Mesendoderm (in vitro differentiated cells): ENCODE measurements at places on chromosomes 16 and 17.

DNA sequence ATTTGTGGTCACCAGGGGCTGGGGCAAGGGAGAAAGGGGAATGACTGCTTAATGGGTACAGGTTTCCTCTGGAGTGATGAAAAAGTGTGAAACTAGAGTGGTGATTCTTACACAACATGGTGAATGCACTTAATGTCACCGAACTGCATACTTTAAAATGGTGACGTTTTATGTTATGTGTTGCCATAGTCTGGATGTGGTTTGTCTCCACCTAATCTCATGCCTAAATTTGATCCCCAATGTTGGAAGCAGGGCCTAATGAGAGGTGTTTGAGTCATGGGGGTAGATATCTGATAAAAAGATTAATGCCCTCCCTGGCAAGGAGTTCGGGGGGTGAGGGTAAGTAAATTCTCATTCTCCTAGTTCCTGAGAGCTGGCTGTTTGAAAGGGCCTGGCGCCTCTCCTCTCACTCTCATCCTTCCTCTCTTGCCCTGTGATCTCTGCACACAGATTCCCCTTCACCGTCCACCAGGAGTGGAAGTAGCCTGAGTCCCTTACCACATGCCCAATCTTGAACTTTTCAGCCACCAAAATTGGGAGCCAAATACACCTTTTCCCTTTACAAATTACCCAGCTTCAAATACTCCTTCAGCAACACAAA lies 15.3 kb downstream of the XPO6 start:
- DNase-seq: no peak

DNA sequence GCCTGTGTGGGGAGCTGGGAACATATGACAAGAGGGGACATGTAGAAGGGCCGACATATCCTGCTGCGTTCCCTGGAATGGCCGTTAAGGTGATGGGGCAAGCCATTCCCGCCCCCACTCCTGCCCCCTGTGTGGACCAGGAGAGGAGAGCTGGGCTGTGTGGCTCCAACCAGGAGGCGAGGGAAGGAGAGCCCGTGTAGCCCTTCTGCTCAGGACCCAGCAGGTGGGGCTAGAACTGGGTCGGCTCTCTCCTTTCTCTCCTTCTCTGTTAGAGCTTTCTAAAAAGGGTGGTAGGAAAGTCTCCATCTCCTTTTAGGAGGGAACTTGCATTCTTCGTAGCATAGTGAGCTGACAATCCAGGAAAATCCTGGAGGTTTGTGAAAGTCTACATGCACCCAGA lies 12.8 kb downstream of the SPHK1 start:
- no peak for DNase-seq

DNA sequence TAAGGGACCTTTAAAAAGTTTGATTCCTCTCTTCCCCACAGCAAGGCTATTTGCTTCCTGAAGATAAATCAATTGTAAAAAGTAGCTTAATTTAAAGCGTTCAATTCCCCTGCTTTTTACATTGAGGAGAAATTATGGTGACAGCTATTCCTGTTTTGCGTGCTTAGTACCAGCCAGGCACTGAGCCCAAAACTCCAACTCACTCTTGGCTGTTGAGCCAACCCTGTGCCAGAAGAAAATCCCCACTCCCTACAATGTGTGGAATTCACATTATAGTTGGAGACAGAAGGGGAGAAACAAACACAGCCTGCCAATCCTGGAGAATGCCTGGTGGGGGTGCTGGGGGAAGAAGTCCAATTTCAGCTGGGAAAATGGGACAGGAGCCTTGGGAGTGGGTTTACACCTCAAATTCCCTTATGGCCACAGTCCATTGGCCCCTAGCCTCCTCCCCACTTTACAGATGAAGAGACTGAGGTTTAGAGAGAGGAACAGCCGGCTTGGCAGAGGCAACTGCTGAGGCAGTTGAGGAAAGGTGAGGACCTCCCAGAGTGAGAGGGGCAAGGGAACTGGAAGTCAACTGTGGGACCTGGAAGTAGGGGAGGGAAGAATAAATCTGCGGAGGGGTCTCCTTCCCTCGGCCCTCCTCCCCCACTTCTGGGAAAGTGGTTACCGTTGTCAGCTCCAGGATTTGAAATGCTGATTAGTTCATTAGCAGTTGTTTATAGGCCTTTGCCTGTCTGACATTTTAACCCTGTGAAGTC lies 26.1 kb downstream of the CDH1 start:
- DNase-seq: peak; percentile 68

GRCh38 chr17:43803758-43804157 lies 23.5 kb downstream of the CFAP97D1 start:
- DNase-seq: peak; percentile 32

- no peak for DNase-seq
Measured at GRCh38 chr16:48822431-48822830, 212.5 kb upstream of the N4BP1 start.

- no peak for DNase-seq
Measured at GRCh38 chr17:30559656-30560055, 82.4 kb downstream of the GOSR1 start.

DNA sequence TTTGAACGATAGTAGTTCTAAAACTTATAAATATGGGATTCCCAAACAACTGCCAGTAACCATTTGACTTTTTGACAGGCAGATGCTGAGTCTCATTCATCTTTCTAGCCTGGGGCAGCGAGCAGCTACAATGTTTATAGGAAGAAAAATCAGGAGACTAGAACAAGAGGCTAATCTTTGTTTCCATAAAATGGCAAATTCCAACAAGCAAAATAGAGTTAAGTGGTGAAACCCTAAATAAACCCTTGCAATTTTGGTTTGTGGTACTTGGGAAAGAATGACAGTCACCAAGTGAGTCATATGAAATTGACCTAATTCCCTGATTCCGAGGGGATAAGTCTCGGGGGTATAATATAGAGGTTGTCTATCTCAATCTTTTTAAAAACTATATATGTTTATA lies 27.3 kb upstream of the HS3ST2 start:
- no peak for DNase-seq

DNA sequence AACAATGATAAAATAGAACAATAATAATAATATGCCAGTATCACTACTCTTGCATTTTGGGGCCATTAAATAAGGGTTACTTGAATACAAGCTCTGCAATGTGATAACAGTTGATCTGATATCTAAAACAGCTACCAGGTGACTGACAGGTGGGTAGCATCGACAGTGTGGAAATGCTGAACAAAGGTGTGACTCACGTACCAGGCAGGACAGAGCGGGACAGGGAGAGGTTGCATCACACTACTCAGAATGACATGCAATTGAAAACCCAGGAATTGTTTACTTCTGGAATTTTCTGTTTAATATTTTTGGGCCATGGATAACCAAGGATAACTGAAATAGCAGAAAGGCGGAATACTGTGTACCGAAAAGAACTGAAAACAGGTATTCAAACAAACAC lies 15.8 kb upstream of the ZNF19 start:
- DNase-seq: no peak

GRCh38 chr17:17205368-17206123 lies 587 bp downstream of the PLD6 start:
- DNase-seq: no peak

DNA sequence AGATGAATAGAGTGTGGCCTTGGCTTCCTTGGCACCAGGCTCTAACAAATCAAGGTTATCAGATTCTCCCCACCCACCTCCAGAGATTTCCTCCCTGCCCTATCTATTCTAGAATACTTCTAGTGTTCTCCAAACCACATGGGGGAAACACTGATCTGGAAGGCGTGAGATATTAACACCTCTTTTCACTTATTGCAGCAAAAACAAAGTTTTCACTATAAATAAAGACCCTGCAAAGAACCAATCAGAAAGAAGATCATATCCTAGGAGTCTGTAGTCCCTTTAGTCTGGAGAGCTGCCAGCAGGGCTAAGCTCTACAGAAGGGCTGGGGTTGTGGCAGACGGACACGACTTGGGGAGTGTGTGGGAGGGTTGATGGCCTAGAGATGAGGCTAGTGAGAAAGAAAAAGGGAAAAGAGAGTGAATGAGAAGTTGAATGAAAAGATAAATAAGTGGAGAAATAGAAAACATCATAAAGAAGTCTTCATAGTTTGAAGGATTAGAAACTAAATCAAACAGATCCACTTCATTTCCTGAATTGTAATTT lies 8.6 kb upstream of the SKAP1 start:
- DNase-seq: peak; percentile 46

- no peak for DNase-seq
Measured at GRCh38 chr16:46857368-46857945, 26.5 kb upstream of the C16orf87 start.

DNA sequence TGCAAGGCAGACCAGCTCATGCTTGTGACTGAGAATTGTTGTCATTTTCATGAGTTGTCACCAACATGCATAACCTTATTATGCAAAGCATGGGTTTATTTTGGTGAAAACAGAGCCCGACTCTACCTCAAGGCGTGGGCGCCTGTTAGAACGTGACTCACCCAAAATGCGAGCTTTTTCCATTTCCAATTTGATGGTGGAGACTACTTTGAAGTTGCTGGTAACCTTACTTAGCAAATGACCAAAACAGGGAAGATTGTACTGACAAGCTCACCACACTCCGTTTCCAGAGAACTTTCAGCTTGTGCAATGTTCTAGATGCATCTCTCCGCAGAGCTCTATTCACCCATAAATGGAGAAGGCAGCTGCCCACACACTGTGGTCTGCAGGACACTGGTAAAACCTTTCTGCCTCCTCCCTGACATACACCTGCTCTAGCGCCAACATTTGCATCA lies 284.5 kb downstream of the MAF start:
- no peak for DNase-seq
